ENCODE measurements at places on chromosomes 11 and 22.

GRCh38 chr11:64870176-64870892 is 8.1 kb downstream of the EHD1 start:
- DNase-seq: no peak

GRCh38 chr11:85423316-85423715 is 203.8 kb downstream of the DLG2 start:
- DNase-seq: no peak

GRCh38 chr11:23423104-23423503 is 562.8 kb upstream of the CCDC179 start:
- no peak for DNase-seq

- no peak for DNase-seq
Measured at GRCh38 chr11:8060801-8061554, 20.0 kb upstream of the TUB start.

DNA sequence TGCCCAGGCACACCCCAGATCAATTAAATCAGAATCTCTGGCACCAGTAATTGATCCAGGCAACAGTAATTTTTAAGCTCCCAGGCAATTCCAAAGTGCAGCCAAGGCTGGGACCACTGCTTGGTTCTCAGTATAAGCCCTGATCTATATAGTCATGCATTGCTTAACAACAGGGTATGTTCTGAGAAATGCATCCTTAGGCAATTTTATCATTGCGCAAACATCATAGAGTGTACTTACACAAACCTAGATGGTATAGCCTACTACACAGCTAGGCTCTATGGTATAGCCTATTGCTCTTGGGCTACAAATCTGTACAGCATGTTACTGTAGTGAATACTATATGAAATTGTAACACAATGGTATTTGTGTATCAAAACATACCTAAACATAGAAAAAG is 651 bp upstream of the C11orf42 start:
- no peak for DNase-seq

GRCh38 chr22:43228330-43228729 is 41.4 kb upstream of the TTLL12 start:
- no peak for DNase-seq

- no peak for DNase-seq
Measured at GRCh38 chr11:125685228-125685627, 4.6 kb upstream of the ACRV1 start.

- DNase-seq: no peak
Measured at GRCh38 chr22:44542561-44543222, 44.7 kb upstream of the RTL6 start.

DNA sequence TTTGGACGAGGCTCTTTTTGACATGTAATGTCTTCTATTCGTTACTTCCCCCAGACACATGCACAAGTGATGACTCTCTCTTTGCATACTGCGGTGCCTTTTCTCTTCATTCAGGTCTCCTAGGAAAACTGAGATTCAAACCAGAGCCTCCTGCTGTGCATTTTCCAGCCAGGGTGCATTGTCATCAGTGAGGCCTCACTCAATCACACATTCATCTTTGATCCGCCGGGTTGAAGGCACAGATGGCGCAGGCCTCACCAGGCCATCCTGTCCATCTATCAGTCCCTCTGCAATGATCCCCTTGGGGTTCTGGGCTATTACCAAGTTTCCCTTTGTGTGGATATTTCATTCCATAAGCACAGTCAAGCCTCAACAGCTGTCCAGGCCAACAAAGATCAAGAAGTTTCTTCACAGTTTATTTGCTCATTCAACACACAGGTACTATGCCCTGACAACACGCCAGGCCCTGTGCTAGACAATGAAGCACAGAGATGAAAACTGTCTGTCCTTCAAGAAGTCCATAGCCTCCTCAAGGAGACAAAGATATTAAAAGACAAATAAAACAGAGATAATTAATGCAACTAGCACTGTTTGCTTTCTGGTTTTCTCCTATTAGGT is 107.8 kb downstream of the LARGE1 start:
- DNase-seq: no peak

DNA sequence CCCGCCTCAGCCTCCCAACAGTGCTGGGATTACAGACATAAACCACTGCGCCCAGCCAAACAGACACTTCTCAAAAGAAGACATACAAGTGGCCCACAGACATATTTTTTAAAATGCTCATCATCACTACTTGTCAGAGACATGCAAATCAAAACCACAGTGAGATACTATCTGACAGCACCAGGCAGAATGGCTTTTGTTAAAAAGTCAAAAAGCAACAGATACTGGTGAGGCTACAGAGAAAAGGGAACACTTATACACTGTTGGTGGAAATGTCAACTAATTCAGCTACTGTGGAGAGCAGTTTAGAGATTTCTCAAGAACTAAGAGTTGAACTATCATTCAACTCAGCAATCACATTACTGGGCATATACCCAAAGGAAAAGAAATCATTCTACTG is 67.0 kb downstream of the ARHGAP20 start:
- DNase-seq: no peak

DNA sequence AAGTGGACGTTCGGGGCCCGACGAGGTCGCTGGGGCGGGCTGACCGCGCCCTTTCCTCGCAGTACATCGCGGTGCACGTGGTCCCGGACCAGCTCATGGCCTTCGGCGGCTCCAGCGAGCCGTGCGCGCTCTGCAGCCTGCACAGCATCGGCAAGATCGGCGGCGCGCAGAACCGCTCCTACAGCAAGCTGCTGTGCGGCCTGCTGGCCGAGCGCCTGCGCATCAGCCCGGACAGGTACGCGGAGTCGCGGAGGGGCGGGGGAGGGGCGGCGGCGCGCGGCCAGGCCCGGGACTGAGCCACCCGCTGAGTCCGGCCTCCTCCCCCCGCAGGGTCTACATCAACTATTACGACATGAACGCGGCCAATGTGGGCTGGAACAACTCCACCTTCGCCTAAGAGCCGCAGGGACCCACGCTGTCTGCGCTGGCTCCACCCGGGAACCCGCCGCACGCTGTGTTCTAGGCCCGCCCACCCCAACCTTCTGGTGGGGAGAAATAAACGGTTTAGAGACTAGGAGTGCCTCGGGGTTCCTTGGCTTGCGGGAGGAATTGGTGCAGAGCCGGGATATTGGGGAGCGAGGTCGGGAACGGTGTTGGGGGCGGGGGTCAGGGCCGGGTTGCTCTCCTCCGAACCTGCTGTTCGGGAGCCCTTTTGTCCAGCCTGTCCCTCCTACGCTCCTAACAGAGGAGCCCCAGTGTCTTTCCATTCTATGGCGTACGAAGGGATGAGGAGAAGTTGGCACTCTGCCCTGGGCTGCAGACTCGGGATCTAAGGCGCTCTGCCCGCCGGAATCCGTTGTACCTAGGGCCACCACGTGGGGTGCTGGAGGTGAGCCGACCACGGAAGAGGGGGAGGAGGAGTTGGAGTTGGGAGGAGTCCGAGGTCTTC is 771 bp downstream of the MIF start:
- peak; percentile 32 for DNase-seq

- no peak for DNase-seq
Measured at GRCh38 chr11:9700105-9700801, 36.4 kb downstream of the SWAP70 start.

DNA sequence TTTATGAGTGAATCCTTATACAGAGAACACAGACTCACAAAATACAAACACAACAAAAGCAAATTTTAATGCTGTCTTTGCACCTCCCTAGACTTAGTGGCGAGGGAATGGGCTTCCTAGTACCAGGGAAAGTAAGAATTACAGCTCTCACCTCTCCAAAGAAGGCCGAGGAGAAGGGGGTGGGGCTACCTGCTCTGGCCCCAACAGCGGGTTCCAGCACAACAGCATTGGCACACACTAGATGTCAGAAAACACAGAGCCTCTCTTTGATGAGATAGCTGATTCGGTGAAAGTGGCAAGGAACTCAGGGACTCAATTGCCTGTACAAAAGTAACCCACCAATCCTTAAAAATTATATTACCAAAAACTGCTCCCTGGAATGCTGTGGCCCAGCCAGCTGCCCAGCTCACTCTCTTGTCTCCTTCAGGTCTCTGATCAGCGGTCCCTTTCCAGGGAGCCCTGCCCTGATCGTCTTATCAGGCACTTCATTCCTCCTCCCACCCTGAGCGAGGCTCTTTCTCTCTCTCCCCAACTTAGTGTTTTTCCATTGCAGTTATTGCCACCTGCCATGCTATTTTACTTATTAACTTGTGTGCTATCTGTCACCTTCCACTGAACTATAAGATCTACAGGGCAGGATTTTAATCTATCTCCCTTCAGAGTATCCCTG is 30.7 kb downstream of the SPON1 start:
- no peak for DNase-seq

GRCh38 chr11:60910281-60910687 is 3.7 kb upstream of the TMEM109 start:
- DNase-seq: no peak

DNA sequence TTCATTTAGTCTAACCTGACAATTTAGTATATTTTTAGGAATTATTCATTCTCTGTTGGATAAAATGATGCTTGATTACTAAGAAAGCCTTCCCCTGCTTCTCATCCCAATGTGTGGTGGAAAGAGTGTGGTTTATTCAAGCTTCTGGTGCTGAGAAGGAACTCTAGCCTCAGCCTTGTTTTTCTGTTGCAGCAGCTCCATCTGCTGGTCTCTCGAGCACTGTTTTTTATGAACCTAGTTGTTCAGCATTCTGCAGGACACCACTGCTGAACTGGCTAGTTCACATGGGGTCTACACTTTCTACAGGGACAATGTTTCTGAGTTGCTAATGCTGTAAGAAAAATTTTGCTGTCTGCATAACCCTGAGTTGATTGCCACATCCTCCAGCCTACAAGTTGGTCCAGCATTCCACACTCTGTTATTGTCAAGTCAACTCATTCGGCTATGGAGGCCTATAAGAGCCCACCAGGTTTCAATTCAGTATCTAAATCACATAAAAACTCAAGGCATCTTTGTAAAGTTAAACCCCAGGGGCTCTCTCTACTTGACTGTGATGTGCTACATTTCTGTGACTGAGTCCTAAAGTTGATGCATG is 14.3 kb downstream of the OR2AG2 start:
- peak; percentile 20 for DNase-seq

- DNase-seq: no peak
Measured at GRCh38 chr22:28111501-28112189, 192.6 kb upstream of the PITPNB start.

GRCh38 chr11:86912238-86912637 is 43.0 kb downstream of the FZD4 start:
- no peak for DNase-seq

- no peak for DNase-seq
Measured at GRCh38 chr11:69653406-69653960, 12.5 kb downstream of the CCND1 start.

DNA sequence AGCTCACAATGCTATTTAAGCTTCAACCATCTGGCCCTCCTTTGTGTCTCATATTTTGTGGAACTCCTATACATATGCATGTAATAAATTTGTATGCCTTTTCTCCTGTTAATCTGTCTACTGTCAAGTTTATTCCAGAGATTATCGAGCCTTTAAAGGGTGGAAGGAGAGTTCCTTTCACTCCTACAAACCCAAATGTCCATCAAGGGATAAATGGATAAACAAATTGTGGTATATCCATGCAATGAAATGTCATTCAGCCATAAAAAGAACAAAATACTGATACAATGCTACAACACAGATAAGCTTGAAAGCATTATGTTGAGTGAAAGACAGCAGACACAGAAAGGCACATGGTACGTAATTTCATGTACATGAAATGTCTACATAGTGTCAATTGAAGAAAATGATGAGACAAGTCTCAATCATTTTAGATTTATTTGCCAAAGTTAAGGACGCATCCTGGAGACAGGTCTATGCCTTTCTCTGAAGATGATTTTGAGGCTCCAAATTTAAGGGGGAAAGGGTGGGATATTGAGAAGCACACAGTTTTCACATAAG is 17.7 kb upstream of the FEZ1 start:
- no peak for DNase-seq

GRCh38 chr11:85318573-85318972 is 308.6 kb downstream of the DLG2 start:
- DNase-seq: no peak

- DNase-seq: no peak
Measured at GRCh38 chr11:131354251-131354701, 16.1 kb upstream of the NTM start.

- DNase-seq: no peak
Measured at GRCh38 chr11:73387594-73388264, 11.5 kb downstream of the RELT start.

- no peak for DNase-seq
Measured at GRCh38 chr11:117600234-117600783, 196.7 kb downstream of the DSCAML1 start.

GRCh38 chr11:76839311-76839710 is 21.4 kb upstream of the ACER3 start:
- no peak for DNase-seq

DNA sequence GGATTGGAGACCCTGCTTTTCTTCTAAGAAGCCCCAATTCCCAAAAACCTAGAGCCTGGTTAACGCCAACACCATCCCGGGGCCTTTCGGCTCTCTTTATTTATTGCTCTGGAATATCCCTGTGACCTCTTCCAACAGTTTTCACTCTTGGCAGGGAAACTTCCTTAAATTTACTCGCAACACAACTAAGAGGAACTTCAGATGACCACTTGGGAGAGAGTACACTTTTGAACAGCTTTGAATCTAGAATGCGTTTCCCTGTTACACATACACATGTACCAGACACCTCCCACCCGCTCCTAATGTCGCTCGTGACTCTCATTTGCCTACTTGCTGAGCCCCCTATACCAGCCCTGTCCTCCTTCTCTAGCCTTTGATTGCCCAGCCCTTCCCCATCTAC is 19.4 kb downstream of the TUBA8 start:
- DNase-seq: no peak

GRCh38 chr11:35907648-35908431 is 36.0 kb upstream of the LDLRAD3 start:
- DNase-seq: no peak

GRCh38 chr11:19842505-19842904 is 129.9 kb downstream of the NAV2 start:
- DNase-seq: no peak

- no peak for DNase-seq
Measured at GRCh38 chr11:78181185-78181584, 7.2 kb downstream of the KCTD21 start.

DNA sequence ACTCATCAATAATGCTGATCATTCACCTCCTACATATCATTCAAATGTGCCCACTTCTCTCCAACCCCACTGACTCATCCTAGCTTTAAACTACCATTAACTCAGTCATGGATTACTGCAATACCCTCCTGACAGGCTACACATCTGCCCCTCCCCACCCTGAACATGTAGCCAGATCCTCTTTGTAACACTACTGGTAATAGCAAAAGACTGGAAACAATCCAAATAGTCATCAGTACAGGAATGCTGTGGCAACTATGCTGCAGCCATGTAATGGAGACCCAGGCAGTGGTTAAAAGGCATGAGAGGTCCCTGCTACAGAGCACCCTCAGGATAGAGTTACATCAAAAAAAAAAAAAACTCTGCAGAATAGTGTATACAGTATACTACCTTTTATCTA is 16.6 kb downstream of the SLC43A3 start:
- DNase-seq: no peak

DNA sequence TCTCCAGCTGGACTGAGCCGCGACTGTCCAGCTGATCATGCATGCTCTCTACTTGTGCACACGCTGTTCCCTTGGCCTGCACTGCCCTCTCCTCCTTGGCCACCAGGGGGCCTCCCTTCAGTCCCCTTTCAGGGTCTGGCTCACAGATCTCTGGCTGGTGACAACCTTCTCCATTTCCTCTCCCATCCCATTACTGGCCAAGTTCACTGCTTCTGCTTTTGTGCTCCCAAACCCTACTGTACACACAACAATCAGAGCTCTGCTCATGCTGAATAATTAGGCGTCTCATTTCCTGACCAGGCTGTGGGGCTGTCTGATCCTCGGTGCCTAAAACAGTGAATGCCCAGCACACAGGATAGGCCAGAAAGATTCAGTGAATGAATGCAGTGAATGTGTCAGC is 224.0 kb upstream of the NARS2 start:
- no peak for DNase-seq
